ENCODE measurements at places on chromosomes 16 and 17.

DNA sequence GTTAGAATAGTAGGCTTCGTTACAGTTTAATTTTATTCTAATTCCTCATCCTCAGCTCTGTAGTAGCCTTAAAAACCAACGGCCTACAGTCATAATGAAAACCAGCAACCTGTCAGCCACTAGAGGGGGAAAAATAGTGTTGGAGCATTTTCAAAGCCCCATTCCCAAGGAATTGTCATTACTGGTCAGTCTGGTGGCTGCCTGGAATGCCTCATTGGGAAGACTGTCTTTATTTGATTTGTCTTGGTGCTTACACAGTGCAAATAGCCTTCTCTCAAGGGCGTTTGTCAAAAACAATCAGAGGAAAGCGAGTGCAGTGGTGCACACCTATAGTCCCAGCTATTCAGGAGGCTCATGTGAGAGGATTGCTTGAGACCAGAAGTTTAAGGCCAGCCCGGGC is 4.7 kb downstream of the LPCAT2 start:
- H3K4me3 ChIP-seq, result no peak overlapping the region
- peaks cover 12% of the 10 kb centered on the region for H3K36me3 ChIP-seq
- peaks cover 10% of the 10 kb centered on the region for H3K27me3 ChIP-seq
- no peak for DNase-seq
- peaks cover 5% of the 10 kb centered on the region for H3K4me1 ChIP-seq

DNA sequence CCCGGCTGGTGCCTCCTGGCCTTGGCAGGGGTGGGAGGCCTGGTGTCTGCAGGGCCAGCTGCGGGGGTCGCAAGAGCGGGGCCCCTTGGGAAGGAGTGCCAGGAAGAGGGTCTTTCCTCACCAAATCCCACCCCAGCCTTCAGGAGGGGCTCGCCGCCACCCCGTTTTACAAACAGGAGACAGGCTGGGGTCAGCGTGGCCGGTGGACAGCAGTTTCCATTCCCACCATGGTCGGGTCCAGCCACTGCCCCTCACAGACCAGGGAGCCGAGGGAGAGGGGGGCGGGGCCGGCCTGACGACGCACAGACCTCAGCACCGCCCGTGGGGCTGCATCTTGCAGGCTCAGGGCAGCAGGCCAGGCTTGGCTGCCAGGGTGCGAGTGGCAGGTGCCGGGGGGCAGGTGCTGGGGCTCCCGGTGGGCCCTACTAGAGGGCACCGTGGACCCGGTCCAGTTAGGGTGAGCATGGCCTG is 7.6 kb downstream of the CBFA2T3 start:
- H3K4me3 ChIP-seq, result no peak overlapping the region
- no peak overlapping the region for H3K27ac ChIP-seq
- DNase-seq, result no peak
- H3K36me3 ChIP-seq, result no peaks in the 10 kb centered on the region

DNA sequence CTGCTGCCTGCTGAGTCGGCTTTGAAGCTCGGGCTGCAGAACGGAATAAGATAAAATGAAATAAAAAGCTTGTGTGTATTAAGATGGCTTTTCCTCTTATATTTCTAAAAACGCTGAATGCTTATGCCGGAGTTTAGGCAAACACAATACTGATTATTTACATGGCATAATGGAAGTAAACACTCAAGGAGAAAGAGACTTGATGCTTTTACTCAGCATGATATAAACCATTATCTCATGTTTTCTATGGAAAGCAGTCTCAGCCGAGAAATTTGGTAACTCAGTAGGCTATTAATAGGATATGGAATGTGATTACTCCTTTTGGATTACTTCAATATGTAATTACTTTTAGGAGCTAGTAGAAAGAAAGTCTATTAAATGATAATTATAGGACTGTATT is 153.3 kb downstream of the CDH11 start:
- H3K4me3 ChIP-seq, result no peak overlapping the region
- H3K36me3 ChIP-seq, result no peaks in the 10 kb centered on the region
- H3K27me3 ChIP-seq, result no peaks in the 10 kb centered on the region
- H3K27ac ChIP-seq, result no peak overlapping the region
- no peaks in the 10 kb centered on the region for H3K4me1 ChIP-seq

GRCh38 chr16:65319621-65320231 is 197.9 kb upstream of the CDH11 start:
- H3K4me3 ChIP-seq, result no peak overlapping the region
- H3K27me3 ChIP-seq, result peaks cover 12% of the 10 kb centered on the region
- no peaks in the 10 kb centered on the region for H3K4me1 ChIP-seq
- no peak overlapping the region for H3K27ac ChIP-seq

DNA sequence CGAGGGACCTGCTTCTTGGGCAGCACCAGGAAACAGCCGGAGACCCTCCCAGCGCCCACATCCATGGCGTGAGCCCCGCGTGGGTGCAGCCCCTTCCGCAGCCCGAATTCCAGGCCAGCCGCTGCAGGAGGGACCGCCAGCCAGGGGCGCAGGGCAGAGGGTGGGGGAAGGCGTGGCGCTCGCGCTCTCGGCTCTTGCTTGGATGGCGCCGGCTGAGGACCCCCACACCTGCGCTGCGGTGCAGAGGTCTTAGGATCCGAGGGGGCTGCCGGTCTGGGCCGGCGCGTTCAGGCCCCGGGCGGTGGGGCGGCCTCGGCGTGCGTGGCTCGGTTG is 28.8 kb downstream of the ACTG1 start:
- no peak for DNase-seq
- peaks cover 5% of the 10 kb centered on the region for H3K4me1 ChIP-seq
- peaks cover 27% of the 10 kb centered on the region for H3K27me3 ChIP-seq
- no peaks in the 10 kb centered on the region for H3K36me3 ChIP-seq
- H3K27ac ChIP-seq, result no peak overlapping the region
- peak overlapping the region; percentile 45 for H3K4me3 ChIP-seq

Measured in progenitor cell of endocrine pancreas (in vitro differentiated cells).